ENCODE measurements at places on chromosomes 12 and 14.

DNA sequence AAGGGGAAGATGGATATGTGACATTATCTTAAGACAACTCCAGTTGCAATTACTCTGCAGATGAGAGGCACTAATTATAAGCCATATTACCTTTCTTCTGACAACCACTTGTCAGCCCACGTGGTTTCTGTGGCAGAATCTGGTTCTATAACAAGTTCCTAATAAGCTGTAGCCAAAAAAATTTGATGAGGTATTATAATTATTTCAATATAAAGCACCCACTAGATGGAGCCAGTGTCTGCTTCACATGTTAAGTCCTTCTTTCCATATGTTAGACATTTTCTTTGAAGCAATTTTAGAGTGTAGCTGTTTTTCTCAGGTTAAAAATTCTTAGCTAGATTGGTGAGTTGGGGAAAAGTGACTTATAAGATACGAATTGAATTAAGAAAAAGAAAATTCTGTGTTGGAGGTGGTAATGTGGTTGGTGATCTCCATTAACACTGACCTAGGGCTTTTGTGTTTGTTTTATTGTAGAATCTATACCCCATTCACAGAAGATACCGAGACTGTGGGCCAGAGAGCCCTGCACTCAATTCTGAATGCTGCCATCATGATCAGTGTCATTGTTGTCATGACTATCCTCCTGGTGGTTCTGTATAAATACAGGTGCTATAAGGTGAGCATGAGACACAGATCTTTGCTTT, 36.9 kb downstream of the PSEN1 start:
- DNase-seq, result no peak

DNA sequence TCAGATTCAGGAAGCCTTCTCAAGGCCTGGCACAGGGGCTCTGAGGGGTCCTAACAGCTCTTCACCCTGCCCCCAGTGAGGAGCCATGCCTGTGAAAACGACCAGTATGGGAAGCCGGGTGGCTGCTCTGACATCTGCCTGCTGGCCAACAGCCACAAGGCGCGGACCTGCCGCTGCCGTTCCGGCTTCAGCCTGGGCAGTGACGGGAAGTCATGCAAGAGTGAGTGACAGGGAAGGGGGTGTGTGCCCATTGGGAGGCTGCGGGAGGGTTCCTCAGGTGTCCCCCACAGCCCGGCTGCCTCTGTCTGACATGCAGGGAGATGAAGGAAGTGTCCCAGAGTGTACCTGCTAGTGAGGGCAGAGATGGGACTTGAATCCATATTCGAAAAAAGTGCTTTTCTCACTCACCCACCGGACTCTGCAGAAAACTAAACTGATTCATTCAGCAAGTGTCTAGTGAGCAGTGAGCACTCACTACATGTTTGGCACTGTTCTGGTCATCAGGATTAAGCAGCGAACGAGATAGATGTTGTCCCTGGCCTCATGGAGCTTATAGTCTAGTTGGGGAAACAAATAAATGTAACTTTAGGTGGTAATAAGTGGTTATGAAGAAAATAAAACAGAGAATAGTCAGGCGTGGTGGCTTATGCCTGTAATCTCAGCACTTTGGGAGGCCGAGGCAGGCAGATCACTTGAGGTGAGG, 9.4 kb upstream of the LRP1-AS start:
- DNase-seq, result no peak

DNA sequence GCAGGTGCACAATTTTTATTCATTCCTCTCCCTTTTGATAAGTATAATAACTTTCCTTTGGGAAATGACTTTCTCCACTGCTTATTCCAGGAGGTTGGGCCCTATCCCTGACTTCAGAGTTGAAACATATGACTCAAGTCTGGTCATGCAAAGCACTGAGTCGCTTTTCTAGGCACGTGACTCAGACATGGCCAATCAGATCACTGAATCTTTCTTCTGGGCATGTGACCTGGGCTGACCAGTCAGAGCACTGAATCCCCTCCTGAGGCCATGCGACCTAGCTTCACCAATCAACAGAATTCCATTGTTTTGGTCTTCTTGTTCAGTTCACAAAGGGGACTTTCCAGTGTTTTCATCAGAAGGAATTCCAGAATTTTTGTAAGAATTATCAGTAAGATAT, 377.1 kb upstream of the KITLG start:
- DNase-seq, result no peak

DNA sequence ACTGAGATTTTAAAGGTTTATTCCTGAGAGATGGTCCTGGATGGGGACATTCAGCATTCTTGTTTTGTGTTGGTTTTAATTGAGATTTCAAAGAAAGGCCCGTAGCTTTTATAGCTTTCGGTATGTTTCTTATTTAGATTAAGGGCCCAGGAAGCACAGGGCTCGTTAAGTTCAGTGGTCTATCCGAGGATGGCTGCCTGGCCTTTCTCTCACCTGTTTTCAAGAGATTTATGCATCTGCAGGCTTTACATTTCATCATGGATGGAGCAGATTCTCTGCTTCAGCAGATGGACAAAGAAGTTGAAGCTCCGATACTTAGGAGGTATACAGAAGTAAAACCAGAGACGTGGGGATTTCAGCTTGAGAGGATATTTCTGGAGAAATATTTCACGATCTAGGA, 16.0 kb downstream of the FZD10 start:
- no peak for DNase-seq

- no peak for DNase-seq
Observed at GRCh38 chr12:50220363-50220995, 53.3 kb upstream of the CERS5 start.

DNA sequence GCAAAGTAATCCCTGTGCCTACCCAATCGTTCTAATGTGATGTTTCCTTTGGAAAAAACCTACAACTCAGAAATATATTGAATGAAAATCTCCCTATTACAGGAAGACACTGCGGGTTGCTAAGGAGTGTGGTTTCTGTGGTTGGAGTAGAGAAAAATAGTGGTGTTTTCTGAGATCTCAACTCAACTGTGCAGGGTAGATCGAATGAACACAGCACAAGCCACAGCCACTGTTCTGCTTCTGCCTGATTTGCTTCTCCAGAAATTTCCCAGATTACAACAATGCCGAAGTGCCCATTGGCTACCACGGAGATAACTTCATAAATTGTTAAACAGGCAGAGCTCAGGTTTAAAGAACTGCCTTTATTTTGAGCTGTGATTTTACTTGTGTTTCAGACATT, 480.4 kb downstream of the DIO2 start:
- no peak for DNase-seq

DNA sequence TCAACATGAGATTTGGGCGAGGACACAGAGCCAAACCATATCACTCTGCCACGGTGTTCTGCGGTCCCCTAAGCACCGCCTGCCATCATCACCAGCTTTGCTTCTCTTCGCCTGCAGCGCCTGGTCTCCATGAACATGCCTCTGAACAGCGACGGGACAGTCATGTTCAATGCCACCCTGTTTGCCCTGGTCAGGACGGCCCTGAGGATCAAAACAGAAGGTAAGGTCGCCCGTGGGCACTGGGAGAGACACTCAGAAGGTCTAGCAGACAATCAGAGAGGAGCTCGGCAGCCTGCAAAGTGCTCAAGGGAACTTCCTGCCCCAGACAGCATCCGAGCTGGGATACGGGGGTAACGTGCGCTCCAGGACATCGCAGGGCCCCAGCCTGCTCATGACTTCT, 126.0 kb upstream of the FKBP4 start:
- no peak for DNase-seq

GRCh38 chr12:47891356-47891755, 13.4 kb downstream of the VDR start:
- DNase-seq, result no peak

- DNase-seq, result no peak
Observed at GRCh38 chr12:45634273-45634917, 95.1 kb upstream of the ARID2 start.

DNA sequence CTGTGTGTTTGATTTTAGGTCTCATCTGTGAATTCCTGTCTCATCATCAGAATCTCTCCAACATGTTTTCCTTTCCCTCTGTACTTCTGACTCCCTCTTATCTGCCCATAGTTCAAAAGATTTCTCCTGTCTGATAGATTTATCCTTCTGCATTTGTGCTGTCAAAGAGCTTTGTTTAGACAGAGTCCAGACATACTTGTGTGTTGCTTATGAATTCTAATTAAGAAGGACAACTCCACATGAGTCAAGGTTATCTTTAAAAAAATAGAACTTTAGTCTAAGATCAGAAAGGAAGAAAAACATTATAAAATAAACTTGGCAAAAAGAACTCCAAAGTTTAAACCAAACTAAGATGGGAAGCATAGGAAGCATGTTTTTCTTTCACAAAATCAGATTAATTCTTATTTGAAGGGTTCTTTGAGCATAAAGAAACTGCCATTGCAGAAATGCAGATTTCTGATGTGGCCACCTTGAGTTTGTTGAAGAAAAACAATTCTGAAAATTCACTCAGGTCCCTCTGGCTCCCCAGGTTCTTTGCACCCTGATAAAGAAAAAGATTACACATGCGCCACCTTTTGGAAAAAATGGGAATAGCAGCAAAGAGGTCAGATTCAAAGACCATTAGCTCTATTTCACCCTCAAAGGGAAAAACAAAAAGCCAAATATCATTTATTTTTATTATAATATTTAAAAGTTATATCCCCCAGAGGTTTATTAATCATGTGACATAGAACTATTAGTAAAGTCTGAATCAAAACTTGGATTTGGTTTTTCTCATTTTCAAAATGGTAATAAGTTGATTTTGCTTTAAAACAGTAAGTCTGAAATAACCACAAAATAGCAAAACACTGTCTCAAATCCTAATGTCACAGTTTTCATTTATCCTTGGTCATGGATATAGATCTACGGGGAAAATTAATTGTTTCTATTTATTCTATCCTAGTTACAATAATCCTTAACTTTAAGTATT, 143.7 kb upstream of the DCN start:
- DNase-seq, result no peak

All from vagina (tissue), 2 donors.